ENCODE measurements at places on chromosomes 1 and 21.

GRCh38 chr1:67134695-67135094 is at the start of gene C1orf141:
Gene C1orf141 (minus strand): TSS chr1:67134970. CDS start chr1:67127240, 7,730 bp downstream.
- no peak for DNase-seq

DNA sequence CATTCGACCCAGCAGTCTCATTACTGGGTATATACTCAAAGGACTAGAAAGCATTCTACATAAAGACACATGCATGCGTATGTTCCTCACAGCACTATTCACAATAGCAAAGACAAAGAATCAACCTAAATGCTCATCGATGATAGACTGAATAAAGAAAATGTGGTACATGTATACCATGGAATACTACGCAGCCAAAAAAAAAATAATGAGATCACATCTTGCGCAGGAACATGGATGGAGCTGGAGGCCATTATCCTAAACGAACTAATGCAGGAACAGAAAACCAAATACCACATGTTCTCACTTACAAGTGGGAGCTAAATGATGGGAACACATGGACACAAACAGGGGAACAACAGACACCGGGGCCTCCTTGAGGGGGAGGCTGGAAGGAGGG is 43.7 kb downstream of the ELF3 start:
- DNase-seq = no peak

GRCh38 chr1:105138458-105138893 is 1388.8 kb downstream of the AMY1C start:
- peak; percentile 59 for DNase-seq

DNA sequence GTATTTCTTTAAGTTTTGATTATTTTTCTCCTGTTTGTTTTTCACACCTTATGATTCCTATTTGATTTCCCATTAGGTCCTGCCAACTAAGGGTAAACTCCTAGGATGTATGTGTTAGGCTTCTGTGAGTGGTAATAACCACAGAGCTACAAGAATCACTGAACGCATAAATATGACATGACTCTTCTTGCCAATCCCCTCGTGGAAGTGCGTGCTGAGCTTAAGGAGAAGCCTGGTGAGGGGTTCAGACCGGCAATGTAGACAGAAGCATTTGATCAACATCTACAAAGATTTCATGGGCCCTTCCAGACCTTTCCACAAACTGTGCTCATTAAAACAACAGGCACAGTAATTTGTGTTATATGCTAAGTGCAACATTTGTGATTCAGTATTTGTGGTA is 273.8 kb upstream of the SNX7 start:
- no peak for DNase-seq

DNA sequence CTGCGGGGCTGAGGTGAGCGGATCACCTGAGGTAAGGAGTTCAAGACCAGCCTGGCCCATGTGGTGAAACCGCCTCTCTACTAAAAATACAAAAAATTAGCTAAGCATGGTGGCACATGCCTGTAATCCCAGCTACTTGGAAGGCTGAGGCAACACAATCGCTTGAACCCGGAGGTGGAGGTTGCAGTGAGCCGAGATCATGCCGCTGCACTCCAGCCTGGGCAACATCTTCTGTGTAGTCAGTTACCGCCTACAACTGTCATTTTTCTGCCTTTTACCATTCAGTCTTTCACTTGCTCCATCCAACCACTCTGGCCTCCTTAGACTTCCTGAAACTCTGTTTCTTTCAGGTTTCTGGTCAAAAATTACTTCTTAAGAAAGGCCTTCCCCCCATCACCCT is 2.2 kb downstream of the MYCBP start:
- DNase-seq = no peak

GRCh38 chr1:118160806-118161205 is 24.2 kb downstream of the SPAG17 start:
- DNase-seq = no peak

DNA sequence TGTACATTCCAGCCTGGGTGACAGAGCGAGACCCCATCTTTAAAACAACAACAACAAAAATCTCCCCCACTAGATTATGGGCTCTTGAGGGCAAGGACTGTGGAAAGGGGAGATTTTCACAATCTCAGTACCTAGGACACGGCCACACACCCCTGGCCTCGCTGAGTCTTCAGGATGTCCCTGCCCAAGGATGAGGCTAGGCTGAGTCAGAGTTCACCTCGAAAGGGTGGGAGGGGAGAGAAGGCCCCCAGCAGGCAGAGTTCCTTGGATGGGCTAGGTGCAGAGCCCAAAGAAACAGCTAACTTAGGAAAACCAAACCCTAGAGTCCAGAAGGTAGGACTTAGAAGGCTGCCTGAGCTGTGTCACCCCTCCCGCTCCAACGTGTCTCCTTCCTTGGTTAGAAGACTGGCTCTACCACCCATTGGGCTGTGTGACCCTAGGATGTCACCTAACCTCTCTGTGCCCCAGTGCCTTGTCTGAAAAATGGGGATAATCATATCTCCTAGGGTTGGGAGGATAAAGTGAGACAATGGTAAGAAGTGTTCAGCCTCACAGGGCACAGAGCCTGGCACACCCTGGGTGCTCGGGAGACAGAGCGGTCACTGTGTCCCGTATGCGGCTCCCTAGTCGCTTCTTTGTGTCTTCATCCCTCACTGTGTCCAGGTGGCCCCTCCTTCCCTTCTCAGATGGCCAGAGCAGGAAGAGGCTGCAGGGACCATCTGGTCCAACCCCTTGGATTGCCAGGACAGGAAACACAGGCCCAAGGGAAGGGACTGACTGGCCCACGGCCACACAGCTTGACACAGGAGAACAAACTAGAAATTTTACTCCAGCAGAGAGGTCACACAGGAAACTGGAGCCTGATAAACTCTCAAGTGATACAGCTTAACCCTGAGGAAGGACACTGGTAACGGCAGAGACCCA is 11.2 kb downstream of the TRIM62 start:
- DNase-seq = no peak

- no peak for DNase-seq
These were observed 31.1 kb upstream of the PEX10 start for GRCh38 chr1:2443277-2444137.

DNA sequence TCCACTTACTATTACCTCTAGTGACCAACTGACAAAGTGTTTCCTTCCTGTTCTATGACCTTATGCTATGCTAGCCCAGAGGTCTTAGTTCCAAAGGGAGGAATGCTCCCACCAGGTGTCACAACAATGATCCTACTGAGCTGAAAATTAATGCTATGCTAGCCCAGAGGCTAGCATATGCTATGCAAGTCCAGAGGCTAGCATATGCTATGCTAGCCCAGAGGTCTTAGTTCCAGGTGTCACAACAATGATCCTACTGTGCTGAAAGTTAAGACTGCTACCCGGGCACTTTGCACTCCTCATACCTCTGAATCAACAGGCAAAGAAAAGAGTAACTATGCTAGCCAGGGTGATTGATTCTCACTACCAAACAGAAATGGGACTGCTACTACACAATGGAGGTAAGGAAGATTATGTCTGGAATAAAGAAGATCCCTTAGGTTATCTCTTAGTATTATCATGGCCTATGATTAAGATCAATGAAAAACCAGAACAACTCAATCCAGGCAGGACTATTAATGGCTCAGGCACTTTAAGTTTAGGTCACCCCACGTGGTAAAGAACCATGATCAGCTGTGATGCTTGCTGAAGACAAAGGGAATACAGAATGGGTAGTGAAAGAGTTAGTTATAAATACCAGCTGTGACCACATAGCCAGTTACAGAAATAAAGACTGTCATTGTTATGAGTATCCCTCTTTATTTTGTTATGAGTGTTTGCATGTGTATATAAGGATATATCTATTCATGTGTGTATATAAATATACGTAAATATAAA is 114.1 kb downstream of the CSMD2 start:
- no peak for DNase-seq

- no peak for DNase-seq
These were observed 80.4 kb downstream of the ADARB1 start for GRCh38 chr21:45154511-45155508.

DNA sequence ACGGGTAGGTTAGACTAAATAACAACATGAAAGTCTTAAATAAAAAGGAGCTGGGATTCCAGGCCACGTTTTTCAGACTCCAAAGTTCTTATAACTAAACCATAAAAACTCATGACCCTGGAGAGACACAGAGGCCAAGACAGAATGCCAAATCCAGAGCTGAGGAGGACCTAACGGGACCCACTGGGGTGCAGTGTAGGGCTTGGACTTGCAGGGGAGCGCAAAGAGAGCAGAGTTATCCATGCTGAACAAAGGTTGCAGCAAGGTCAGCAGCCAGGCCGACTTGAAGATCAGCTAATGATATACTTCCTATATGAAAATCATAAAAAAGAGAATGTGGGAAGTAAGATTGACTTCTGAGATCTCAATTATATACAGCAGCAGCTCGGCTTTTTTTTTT is 237.1 kb downstream of the TM2D1 start:
- DNase-seq = no peak

DNA sequence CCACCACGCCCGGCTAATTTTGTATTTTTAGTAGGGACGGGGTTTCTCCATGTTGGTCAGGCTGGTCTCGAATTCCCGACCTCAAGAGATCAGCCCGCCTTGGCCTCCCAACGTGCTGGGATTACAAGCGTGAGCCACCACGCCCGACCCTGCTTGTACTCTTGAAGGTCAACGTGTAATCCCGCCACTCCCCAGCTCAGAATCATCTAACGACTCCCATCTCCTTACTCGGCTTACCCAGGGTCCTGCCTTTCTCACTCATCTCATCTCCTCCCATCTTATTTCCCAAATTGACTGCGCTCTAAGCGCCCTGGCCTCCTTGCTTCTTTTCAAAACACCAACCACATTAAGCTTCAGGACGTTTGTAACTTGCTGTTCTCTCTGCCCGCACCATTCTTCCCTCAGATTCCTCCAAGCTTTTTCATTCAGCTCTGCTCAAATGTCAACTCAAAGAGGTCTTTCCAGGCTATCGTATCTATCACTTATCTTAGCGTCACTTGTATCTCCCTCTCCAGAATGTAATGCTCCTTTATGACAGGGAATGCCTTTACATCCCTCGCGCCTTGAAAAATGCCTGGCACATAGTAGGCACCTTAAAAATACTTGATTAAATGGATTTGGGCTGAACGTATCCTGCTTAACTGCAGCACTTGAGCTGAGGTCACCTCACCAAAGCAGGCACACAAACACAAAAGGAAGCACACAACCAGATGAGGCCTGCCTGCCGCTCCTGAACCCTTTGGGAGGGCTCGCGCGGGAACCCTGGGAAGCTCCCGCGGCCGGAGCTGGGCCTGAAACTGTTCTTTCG is 1.4 kb upstream of the USP1 start:
- DNase-seq = no peak
